ENCODE measurements at places on chromosomes 7 and 10.

DNA sequence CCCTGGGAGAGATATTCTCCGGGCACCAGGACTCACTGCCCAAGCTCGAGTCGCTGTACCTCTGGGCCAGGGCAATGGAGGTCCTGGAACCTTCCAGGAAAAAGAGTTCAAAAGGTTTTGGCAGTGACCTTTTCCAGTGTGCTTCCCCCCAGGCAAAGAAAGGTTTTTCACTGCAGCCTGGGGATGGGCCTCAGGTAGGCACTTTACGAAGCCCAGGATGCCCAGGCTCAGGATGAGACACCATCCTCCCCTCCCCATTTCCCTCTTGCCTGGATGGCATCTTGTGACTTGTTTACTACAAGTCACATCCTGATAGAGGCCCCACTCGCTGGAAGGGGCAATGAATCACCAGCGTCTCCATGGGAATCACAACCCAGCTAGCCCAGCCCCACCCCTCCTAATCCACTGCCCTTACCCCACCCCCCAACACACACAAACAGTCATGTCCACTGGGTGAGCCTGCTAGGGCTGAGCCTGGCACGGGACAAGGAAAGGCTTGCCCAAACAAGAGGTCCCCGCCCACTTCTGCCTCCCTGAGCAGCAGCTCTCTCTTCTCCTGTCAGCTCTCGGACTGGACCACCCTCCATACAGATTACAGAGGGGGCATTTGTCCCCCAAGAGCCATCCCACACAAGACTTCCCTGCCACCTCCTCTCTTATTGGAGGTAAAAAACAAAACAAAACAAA lies 93.8 kb upstream of the SMNDC1 start:
- no peak for DNase-seq

GRCh38 chr7:158898025-158898424 lies 41.7 kb downstream of the DYNC2I1 start:
- no peak for DNase-seq

DNA sequence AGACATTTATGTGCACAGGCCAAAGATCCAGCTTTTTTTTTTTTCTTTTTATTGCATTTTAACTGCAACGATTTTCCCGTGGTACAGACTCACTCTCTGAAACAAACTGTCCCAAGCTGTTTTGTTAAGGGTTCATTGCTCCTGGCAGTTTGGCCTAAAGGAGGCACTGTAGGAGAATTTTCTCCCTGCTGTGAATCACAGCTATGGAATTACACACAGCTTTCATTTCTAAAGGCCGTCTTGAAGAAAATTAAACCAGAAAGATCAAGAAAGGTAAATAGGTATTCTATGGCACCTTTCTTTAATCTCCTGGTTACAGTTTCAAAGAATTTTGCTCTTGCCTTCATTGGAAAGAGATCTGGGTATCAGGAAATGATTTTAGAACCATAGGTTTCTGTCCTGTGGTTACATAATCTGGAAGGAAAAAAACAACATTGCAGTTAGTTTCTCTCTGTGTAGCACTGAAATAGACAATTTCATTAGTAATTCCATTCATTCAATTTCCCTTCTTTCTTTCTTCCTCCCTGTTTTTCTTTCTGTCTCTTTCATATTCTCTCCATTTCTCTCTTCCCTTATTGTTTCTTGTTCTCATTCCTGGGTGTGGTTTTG lies 51.2 kb downstream of the PDK4 start:
- DNase-seq: no peak

GRCh38 chr10:78762086-78762630 lies 306.6 kb upstream of the ZMIZ1 start:
- DNase-seq: no peak

DNA sequence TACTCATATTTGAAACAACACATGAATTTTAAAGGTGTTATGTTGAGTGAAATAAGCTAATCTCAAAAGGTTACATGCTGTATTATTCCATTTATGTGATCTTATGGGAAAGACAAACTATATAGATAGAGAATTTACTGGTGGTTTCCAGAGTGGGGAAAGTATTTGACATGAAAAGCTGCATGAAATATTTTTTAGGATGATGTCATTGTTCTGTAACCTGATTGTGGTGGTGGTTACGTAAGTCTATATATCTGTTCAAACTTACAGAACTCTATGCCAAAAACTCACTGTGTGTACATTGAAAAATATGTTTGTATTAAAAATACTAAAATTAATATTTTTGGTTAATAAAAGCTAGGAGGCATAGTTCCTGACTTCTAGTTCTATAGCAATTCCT lies 453.0 kb downstream of the SORCS3 start:
- no peak for DNase-seq

DNA sequence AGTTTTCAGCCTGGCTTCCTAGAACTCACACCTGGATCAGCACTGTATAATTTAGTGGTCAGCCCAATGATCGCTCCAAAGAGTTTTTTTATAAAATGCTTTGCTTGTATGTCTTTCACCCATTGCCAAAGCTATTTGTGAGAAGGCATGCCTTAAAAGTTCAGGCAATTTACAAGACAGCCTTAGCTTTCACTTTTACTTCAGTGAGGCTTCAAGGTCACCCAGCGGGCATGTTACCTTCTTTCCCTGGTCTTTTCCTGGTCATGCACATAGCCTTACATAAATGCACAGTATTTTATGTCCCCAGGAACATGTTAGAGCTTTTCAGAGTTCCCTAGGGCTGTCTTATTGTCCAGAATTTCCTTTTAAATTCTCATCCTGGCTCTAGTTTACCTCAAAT lies 179.9 kb upstream of the TMEM72 start:
- no peak for DNase-seq

Data from CD4-positive, alpha-beta memory T cell (primary cell).